ENCODE measurements at places on chromosomes 5 and 9. TPM values are rescaled to one million over a fixed set of nuclear protein-coding genes. Genes with fewer than 3 reads are reported as not detected.

DNA sequence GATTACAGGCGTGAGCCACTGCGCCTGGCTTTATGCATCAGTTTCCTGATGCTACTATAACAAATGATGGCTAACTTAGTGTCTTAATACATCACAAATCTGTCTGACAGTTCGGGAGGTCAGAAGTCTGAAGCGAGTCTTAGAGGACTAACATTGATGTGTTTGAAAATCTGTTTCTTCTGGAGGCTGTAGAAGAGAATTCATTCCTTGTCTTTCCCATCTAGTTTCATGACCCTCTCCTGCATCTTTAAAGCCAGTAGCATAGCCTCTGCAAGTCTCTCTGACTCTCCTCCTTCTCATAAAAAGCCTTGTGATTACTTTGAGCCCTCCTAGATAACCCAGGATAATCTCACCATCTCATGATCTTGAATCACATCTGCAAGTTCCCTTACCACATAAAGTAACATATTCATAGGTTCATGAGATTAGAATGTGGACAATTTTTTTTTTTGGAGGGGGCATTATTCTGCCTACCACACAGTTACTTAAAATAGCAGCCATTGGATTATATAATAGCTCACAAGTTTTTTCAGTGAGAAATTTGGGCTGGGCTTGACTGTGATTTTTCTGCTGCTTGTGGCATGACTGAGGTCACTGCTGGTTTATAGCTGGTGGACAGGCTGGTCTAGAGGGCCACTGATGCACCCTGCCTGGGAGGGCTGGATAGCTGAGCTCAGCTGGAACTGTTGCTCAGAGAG lies 134.8 kb downstream of the FBXL7 start:
- no peak for DNase-seq

DNA sequence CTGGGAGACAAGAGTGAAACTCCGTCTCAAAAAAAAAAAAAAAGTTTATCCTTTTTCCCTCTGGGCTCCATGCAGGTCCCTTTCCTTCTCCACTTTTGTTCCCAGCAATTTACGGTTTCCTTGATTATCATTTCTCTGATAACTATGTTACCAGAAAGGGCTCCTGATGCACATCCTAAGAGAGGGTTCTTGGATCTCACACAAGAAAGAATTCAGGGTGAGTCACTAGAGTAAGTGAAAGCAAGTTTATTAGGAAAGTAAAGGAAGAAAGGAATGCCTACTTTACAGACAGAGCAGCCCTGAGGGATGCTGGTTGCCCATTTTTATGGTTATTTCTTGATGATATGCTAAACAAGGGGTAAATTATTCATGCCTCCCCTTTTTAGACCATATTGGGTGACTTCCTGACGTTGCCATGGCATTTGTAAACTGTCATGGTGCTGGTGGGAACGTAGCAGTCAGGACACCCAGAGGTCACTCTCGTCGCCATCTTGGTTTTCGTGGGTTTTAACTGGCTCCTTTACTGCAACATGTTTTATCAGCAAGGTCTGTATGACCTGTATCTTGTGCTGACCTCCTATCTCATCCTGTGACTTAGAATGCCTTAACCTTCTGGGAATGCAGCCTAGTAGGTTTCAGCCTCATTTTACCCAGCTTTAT lies 13.5 kb upstream of the MELK start:
- no peak for DNase-seq

DNA sequence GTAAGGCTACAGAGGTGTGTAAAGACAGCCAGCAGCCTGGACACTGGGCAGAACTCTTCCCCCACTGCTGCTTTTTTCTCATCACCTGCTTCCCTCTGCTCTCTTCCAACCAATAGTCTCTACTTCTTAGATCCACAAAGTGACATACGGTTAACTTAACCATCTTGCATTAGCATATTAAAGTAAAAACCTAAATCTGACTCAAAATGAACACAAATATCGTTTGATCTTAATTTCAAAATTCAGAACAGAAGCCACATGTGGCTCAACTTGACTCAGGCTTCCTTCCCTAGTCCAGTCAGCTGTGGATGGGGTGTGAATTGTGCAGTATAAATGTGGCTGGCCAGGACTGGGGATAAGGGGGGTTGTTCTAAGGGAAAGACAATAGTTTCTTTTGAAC lies 114.3 kb downstream of the STARD4 start:
- no peak for DNase-seq

- no peak for DNase-seq
These were observed 481.0 kb upstream of the RGMB start for GRCh38 chr5:98292496-98292895.

- DNase-seq, result no peak
These were observed 385.3 kb downstream of the PSAT1 start for GRCh38 chr9:78682216-78682615.

- no peak for DNase-seq
These were observed 140.8 kb upstream of the TRPC7 start for GRCh38 chr5:136506131-136506530.

GRCh38 chr5:93053825-93054224 lies 527.2 kb downstream of the NR2F1-AS1 start:
- DNase-seq, result no peak

DNA sequence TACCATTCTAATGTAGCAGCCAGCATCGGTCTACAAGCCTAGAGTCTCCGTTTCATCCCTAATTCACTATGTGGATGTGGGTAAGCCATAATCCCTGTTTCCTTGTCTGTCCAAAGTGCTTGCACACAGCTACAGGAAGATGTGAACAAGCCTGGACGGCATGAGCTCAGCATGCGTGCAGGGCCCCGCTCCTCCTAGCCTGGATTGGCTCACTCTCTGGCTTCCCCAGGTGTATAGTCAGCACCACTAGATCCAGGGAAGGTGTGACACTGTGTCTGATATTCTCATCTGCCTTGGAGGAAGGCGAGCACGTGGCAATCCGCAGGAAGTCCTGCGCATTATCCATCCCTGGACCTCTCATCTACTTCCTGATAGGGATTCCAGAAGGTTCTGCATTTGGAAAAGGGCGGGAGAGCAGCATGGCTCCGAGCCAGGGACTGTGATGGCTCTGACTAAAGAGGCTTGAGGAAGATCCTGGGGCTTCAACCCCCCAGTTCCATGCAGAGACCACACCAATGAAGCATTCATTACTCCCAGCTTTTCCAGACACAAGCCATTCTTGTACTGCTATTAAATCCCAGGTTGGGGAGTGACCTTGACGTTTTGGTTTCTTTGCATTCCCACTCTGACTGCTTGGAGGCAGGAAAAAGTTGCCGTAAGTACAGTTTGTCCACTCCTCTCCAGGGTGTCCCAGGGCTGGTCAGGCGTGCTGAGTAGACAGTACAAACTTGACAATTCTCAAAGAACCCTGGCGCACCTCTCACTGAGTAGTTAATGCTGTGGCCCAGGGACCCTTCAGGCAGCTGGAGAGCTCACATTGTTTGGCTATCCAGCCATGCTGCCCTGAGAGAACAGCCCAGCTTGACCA lies 65.6 kb downstream of the PSD2 start:
- no peak for DNase-seq

GRCh38 chr9:125971050-125971449 lies 223.9 kb downstream of the PBX3 start:
- DNase-seq, result no peak

DNA sequence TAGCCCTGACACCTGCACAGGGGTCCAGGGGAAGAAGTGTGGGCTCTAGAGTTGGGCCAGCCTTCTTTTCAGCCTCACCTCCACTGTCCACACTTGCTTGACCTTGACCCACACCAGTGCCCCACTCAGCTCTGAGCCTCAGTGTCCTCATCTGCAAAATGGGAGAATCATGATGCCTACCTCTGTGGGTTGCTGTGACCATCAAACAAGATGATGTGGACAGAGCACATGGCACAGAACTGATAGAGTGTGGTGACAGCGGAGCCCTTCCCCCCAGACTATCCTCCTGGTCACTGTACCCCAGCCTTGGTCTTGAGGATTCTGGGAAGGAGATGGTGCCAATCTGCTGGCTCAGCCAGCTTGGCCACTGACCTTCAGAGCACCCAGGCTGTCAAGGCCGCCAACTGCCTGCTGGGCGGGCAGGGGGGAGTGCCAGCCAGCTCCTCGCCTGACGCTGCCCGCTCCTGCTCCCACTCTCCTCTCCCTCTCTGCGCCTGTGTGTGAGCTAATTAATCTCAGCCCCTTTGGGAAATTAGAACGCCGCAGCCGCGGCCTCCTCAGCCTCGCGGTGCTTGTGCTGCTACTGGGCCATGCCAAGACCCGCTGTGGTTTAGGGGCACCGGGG lies 16.7 kb downstream of the CXXC5 start:
- DNase-seq, result no peak

DNA sequence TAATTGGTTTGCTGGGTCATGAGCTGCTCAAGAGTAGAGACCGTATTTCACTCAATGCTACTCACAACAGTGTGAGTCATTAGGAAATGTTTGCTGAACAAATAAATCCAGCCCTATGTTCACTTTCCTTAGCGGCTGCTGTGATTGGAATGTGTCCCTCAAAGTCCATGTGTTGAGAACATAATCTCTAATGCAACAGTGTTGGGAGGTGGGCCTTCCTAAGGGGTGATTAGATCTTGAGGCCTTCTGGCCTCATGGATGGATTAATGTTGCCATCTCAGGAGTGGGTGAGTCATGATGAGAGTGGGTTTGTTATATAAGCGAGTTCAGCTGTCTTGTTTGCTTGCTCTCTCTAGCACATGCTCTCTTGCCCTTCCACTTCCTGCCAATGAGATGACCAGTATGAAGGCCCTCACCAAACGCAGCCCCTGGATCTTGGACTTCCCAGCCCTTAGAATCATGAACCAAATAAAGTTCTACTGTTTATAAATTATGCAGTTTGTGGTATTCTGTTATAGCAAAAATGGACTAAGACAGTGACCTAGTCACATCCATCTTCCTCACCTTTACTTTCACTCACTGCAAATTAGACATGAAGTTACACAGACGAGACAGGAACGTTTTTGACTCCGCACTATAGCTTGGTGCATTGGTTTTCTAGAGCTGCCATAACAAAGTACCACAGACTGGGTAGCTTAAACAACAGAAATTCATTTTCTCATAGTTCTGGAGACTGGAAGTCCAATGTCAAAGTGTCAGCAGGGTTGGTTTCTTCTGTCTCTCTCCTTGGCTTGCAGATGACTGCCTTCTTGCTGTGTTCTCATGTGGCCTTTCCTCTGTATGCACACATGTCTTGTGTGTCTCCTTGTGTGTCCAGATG lies 50.9 kb upstream of the FAM169A start:
- no peak for DNase-seq

GRCh38 chr5:32107291-32107690 lies 66.8 kb downstream of the GOLPH3 start:
- no peak for DNase-seq

GRCh38 chr5:169649486-169649885 lies 12.4 kb downstream of the DOCK2 start:
- no peak for DNase-seq

GRCh38 chr9:18739641-18740318 lies 265.8 kb downstream of the ADAMTSL1 start:
- no peak for DNase-seq

- DNase-seq, result no peak
These were observed 61.4 kb upstream of the ICE1 start for GRCh38 chr5:5360941-5361520.

GRCh38 chr9:14347406-14348122 lies 33.6 kb upstream of the NFIB start:
- DNase-seq, result no peak

- DNase-seq, result no peak
These were observed 570.9 kb downstream of the TLE1 start for GRCh38 chr9:81118416-81118815.

- no peak for DNase-seq
These were observed 8.7 kb upstream of the GAPT start for GRCh38 chr5:58482536-58482935.

- DNase-seq, result peak; percentile 81
These were observed 851 bp upstream of the ZDHHC12 start for GRCh38 chr9:128724744-128725211.

DNA sequence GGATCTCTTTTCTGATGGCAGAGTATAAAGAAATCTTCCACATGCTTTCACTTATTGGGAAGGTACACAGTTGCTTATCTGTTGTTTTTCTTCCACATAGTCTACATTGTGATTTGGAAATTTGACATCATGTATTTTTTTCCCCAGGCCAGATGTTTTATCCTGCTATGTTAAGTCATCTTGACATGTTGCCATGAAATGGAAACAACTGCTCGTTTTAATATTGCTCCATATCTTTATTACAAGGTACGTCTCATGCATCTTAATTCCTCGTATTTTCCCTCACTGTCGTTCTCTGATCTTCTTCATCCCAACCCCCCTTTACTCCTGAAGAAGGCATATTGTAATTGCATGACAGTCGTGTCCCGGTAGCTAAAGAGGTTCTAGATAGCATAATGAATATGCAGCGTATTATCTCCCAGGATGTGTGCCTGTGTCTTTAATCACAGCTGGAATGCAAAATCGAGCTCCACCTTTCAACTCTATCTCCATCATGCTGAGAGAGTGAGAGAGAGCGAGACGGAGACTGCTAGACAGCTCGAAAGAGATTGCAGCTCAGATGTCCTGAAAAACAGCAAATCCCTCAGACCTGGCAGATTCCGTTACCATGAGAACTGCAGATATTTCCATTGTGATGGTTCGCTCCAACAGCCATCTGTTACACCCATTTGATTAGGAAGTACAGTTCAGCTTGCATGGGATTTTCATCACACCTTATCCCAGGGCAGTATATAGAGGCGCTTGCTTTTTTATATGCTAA lies 281.7 kb downstream of the TMEM38B start:
- DNase-seq, result no peak

GRCh38 chr5:83628360-83628759 lies 92.3 kb downstream of the HAPLN1 start:
- no peak for DNase-seq

The TEX48 gene
- total RNA-seq, result not detected

The CDO1 gene
- 0.55 TPM for total RNA-seq

The PCDHGA11 gene
- total RNA-seq, result 1.3 TPM

The PCDHB11 gene
- total RNA-seq, result 0.82 TPM

The IQGAP2 gene
- total RNA-seq, result 104 TPM

The SETX gene
- 39.4 TPM for total RNA-seq

The FNBP1 gene
- total RNA-seq, result 27.2 TPM

The NPR3 gene
- total RNA-seq, result 0.58 TPM

The PTGES gene
- 2.5 TPM for total RNA-seq

The CMYA5 gene
- total RNA-seq, result 0.31 TPM

The PAEP gene
- total RNA-seq, result not detected
